Kidney (tissue), 22 donors: ENCODE measurements at places on chromosomes 2 and 18. TPM values are rescaled to one million over a fixed set of nuclear protein-coding genes. Genes with fewer than 3 reads are reported as not detected.
A peak's percentile ranks its signal among the peaks of the same experiment; 100 is the strongest.

The SCYGR6 gene
- not detected for total RNA-seq

The AMER3 gene
- not detected for total RNA-seq

The LAMA1 gene
- total RNA-seq, result 14.1 TPM

The GCFC2 gene
- 26.7 TPM for total RNA-seq

The PCARE gene
- not detected for total RNA-seq

The CFC1B gene
- total RNA-seq, result not detected

The MAPK4 gene
- total RNA-seq, result 9.0 TPM

The GPD2 gene
- 32.3 TPM for total RNA-seq

The LTBP1 gene
- total RNA-seq, result 39.8 TPM

The FRZB gene
- total RNA-seq, result 12.9 TPM

The LPIN1 gene
- total RNA-seq, result 36.8 TPM

The SPHKAP gene
- 0.03 TPM for total RNA-seq

The C18orf32 gene
- total RNA-seq, result 58.6 TPM

The UBE2E3 gene
- 78.7 TPM for total RNA-seq

GRCh38 chr2:231088754-231089153 is 32.1 kb downstream of the PSMD1 start:
- DNase-seq, result no peak

GRCh38 chr2:170243118-170243837 is 65.3 kb downstream of the MYO3B start:
- DNase-seq, result no peak

DNA sequence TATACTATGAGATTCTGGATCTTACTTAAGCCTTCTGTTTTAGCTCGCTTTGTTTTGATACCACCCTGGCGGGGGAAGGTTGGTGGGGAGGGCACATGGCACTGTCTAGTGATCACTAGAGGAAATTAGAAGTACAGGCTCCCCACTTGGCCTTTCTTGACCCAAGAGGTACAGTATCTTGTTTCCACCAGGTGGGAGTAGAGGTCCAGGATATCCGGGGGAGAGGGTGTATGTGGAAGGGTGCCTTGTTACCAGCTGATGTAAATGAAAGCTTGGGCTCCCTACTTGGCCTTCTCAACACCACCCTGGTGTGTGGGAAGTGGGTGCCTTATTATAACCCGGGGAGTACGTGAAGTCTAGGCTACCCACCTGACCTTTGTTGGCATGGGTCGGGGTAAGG is 7.5 kb downstream of the GALNT1 start:
- DNase-seq, result no peak

DNA sequence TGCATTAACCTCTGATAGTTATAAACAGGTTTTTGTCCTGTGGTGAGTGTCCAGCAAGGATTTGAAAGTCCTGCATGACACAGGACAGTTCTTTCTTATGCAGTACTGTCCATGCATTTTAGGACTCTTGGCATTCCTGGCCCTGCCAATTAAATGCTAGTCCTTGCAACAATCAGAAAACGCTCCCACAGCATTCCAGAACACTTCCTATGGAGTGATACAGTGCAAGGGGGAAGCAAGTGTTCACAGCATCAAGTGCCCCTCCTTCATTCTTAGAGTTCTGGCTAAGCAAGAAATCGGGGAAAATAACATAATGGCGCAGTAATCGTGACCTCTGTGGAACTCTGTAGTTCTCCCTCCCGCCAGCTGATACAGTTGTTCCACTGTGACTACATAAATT is 62.9 kb downstream of the ARHGAP28 start:
- no peak for DNase-seq

GRCh38 chr18:80176334-80177073 is 67.4 kb downstream of the ADNP2 start:
- peak; percentile 55 for DNase-seq

DNA sequence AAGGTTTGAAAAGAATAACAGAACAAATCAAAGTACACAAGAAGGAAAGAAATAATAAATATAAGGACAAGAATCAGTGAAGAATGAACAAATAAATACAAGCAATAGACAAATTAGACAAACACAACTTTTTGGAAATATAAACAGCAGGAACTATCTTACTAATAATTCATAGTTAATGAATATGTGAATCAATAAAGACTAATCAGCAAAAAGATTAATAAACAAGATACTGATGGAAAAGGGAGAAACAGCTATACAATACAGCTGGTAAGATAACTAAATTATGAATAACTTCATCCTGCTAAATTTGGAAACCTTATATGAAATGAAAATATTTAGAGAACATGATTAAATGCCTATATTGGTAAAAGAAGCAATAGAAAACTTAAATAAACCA is 193.6 kb upstream of the SPRED2 start:
- DNase-seq, result no peak

GRCh38 chr2:239569401-239570090 is 168.7 kb upstream of the HDAC4 start:
- DNase-seq, result no peak

DNA sequence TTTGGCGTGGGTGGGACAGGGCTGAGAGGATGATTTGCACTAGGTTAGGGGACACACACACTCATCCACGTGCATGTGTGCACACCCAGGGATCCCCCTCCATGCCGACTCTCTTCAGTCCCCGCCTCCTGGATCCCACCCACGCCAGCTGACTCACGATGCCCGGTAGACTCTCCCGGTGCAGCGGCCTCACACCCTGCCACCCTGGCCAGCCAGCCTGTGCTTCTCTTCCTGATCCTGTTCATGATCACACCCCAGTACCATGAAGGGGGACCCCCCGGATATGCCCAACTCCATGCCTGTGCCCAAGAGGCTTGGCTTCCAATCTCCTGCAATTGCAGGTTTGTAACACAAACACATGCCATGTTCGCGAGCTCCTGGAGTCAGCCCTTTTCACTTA is 157.8 kb upstream of the HDAC4 start:
- DNase-seq, result no peak

- DNase-seq, result no peak
Measured at GRCh38 chr2:240306185-240306584, 129.3 kb upstream of the GPC1 start.

- no peak for DNase-seq
Measured at GRCh38 chr2:54336977-54337255, 80.9 kb upstream of the TSPYL6 start.

DNA sequence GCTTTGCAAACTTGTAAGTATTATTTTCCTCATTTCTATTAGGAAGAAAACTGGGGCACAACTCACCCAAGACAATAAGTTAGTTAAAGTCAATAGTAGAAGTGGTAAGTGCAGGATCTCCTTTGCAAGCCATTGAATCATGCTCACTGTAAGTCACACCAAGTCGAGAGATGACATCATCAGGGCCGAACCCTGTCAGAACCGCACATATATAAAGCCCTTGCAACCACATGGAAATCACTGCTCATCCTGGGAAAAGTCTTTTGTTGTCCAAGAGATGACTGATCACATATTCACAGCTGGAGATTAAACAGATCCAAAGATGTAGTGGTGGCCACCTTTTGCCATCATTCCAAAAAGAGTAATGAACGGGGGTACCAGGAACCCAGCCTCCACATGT is 484.8 kb upstream of the ID2 start:
- DNase-seq, result no peak

DNA sequence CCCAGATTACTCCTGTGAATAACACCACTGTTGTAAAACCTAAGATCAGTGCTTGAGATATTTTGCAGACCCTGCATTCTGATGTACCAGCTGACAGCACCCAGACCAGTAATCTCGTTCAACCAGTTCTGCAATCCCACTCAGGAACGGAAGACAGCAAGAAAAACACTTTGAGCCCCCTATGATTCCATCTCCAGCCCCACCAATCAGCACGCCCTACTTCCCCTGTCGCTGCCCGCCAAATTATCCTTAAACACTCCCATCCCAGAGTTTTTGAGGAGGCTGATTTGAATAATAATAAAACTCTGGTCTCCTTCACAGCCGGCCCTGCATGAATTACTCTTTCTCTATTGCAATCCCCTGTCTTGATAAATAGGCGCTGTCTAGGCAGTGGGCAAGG is 173.9 kb upstream of the CDH2 start:
- DNase-seq, result no peak

DNA sequence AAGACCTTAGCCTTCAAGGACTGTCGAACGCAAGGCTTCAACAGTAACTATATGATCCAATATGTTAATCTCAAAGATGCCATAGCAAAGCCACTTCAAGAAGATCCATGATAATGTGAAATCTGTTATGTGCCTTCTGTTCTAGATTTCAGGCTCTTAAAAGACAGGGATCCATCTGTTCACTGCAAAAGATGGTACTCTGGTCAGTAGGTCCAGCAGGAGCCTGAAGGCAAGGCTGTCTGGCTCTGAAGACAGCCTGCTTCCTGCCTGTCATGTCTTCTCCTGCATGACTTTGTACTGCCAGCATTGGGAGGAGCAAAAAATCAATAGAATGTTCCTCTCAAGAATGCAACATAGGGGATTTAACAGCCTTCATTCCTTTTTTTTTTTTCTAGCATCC is 270.8 kb upstream of the PARD3B start:
- DNase-seq, result no peak

- no peak for DNase-seq
Measured at GRCh38 chr2:229572507-229573271, 141.7 kb downstream of the DNER start.

- DNase-seq, result peak; percentile 43
Measured at GRCh38 chr18:11886577-11887110, 21.5 kb downstream of the MPPE1 start.

DNA sequence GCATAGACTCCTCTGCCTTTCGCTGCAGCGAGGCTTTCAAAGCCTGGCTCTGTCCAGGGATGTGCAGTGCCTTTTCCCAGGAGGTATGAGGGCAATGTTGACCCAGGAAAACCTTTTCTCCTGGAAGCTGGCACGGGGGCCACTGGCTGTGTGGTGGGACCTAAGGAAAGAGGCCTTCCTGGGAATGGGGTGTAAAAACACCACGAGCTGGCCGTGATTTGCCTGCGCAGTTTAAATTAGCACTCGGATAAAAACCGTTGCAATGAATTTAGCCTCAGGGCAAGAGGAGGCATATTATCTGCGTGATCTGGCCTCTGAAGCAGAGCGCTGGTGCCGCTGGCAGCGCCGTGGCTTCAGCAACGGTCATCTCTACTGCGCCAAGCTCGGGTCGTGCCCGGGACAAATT is 3.0 kb downstream of the OSR1 start:
- peak; percentile 12 for DNase-seq

DNA sequence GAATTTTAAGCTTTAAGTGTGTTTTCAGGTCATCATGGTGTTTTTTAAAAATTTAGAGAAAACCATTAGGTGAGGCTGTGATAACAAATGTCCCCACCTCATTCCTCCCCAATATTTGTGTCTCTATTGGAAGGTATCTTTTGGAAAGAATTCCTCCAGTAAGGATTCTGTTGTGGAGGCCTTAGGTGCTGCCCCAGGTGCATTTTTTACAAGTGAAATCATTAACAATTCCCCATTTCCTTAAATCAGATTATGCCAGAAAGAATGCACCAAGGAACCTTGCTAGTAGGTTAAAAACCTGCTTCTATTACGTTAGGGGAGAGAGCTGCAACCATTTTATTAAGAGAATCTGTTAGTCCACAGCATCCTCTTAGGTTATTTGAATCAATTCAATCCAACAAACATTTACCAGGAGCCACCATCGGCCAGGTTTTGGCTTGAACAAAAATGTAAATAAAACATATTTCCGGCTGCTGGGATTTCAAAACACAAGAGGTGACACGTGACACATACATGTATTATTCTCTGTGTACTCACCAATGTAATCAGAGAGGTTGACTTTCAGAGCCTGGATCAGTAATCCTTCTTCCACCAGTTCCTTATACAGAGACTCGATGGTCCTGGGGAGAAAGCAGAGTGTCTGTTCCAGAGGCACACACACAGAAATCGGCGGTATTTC is 112.5 kb upstream of the ASB18 start:
- no peak for DNase-seq

- DNase-seq, result no peak
Measured at GRCh38 chr2:8418721-8419120, 263.1 kb upstream of the ID2 start.

GRCh38 chr2:127560201-127560930 is 24.9 kb downstream of the MYO7B start:
- no peak for DNase-seq

DNA sequence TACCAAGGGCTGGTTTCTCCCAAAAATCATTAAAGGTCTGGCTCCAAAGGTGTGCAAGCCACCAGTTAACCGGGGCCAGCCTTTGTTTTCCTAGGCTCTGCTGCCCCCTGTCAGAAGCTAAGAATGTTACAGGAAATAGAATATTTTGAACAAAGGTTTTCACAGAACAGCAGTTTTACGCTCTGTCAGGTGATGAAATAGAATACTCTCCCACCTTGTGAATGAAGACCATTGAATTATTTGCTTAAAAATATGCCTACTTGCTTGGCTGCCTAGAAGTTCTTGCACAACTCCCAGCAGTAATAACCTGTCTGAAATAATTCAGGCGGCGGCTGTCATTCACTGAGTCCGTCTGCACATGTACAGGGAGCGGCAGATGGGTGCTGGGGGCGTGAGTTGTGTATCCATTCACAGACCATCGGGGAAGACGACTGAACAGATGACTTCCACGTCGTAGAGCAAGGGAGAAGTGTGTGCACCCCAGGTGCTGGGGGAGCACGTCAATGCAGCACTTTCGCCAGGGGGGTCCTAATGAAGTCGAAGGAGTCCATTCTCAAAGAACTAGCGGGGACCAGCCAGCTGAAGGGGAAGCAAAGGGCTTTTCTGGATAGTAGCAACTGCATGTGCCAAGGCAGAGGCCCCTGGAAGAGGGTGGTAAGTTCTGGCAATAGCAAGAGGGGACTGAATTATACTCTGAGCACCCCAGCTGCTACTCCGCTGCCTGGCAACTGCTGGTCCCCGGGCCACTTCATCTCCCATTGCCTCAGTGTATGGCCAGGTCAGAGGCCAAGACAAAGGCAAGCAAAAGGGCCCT is 56.1 kb downstream of the SF3B1 start:
- peak; percentile 67 for DNase-seq

- peak; percentile 2 for DNase-seq
Measured at GRCh38 chr2:59239146-59239545, 998.0 kb upstream of the FANCL start.

DNA sequence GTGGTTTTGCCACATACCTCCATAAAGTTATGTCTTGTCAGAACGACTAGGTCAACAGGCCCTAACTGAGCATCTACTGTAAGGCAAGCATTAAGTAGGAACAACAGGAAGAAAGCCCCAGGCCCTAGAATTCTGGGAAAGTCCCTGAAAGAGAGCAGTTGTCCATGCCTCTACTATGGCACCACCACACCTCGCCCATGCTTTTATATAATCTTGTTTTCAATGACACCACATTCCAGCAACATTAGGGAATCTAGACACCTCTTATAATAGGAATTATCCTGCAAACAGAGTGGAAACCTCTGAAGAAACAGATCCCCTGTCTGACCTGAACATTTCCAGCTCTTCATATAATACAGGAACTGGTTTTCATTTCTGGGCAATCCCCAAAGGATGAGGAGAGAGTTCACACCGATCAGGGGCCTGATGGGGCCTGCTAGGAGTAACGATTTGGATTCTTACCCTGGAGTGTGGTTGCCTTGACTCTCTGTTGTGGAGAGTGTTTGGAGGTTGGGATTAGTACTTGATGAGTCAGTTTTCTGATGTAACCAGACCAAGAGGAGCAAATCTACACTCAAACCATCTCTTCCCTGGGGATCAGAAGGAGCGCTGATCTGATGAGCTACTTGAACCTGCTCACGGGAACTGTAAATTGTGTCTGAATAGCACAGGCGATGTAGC is 31.9 kb upstream of the CEP68 start:
- DNase-seq, result no peak
